NCI-H2171 treated with DMSO at 0.1 percent for 48 hours (cell line): ENCODE measurements at places on chromosomes 1 and 21.

GRCh38 chr1:242196914-242197313, 198.0 kb upstream of the MAP1LC3C start:
- no peak for DNase-seq

DNA sequence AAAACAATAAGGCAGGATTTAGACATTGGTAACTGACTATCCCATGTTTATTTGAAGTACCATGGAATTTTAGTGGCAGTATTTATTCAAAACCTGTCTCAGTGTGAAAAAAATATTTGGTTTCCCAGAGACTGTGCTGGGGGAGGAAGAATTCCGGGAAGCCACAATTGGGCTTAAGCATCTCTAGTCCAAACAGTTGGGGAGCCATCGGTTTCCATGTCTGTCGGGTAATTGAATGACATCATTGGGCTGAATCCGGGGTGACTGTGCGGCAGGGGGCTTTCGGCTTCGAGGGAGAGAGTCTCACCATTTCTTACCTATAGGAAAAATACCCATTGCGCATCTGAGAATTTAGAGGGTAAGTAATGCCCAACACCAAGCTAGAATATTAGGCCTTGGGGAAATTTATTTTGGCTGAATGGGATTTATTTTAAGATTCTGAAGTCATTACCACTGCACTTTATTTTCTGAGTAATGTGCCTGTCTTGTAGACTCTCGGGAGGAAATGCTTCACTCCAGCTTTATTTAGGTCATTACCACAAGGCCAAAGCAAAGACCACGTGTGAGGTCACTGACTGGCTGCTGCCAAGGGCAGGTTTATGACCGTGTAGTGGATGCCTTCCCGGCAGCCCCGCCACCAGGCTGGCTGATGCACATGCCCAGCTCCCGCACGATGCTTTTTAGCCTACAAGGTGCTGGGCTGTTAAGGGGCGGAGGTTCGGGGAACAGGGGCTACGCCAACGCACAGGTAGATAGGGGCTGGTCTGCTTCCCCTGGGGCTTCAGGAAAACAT, 23.1 kb upstream of the UMODL1 start:
- DNase-seq, result no peak

GRCh38 chr1:208280681-208281450, 36.7 kb upstream of the PLXNA2 start:
- DNase-seq, result no peak

- no peak for DNase-seq
These were observed 11.6 kb downstream of the SLC6A17 start for GRCh38 chr1:110161849-110162248.

GRCh38 chr1:41344708-41345159, 16.5 kb upstream of the FOXO6 start:
- DNase-seq, result no peak

- DNase-seq, result no peak
These were observed 12.1 kb upstream of the COA6 start for GRCh38 chr1:234361102-234361603.

DNA sequence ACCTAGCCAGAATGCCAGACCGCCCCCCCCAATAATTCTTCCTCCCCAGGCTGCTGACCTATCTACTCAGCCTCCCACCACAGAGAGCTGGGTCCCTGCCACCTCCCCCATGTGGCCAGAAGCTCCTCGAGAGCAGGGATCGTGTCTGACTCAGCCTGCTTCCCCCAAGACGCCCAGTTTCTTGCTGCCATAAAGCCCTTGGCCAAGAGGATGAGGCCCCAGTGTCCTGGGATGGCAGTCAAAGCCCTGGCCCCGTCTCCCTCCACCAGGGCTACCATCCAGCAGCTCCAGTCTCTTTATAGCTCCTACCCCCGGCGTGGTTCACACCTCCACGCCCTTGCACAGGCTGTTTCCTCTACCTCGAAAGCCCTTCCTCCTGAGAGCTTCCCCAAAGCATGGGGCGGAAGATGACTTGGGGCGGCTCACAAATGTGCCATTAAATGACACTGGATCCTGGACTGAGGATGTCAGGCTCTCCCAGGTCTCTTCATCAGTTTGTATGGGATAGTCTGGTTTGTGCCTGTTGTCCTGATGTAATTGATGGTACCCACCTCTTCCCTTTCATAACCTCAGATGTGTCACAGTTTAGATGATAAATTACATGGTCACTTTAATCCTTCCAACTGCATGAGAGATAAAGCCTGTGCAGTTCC, 13.2 kb downstream of the ADGRB2 start:
- no peak for DNase-seq

DNA sequence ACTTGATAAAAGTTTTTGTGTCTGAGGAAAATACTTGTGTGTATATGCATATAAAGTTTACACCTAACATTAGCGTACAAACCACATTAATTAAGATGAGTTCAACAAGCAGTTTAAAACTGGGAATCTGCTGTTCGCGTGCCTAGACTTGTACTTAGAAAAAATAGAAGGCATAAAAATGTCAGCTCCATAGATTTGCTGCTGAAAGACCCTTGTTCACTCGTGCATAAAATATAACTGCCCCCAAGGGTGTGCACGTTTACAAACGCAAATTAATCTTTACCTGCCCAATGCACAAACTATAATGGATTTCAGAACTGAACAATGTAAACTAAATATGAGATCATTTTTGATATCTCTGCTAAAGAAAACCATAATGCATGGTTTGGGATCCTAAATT, 392.3 kb upstream of the ADGRL2 start:
- no peak for DNase-seq
